HFFc6 (cell line): ENCODE measurements at places on chromosomes 7 and 10.

GRCh38 chr10:78663721-78664120 lies 405.0 kb upstream of the ZMIZ1 start:
- DNase-seq, result no peak

GRCh38 chr10:43001427-43001795 lies 75.5 kb upstream of the RET start:
- DNase-seq, result no peak

- DNase-seq, result no peak
Measured at GRCh38 chr10:107544706-107545520, 380.4 kb upstream of the SORCS1 start.

DNA sequence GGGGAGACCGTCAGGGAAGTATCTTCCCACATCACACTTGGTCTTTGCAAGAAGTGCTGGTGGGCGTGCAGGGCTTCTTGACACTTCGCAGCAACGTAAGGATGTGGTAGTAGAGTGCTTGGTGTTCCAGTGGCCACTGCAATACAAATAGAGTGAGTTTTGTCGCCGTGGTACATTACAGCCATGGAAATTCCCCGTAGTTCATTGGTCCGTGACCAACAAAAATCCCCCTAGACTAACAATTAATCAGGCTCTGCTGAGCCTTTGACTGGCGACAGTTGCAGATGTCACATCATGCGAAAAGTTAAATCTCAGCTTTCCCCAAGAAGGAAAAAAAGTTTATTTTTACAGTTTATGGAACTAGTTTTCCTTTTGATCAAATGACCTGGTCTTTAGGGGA lies 134.7 kb downstream of the MGMT start:
- no peak for DNase-seq

GRCh38 chr7:112010994-112011393 lies 195.2 kb downstream of the DOCK4 start:
- no peak for DNase-seq

- no peak for DNase-seq
Measured at GRCh38 chr10:125132344-125132743, 28.0 kb downstream of the CTBP2 start.

DNA sequence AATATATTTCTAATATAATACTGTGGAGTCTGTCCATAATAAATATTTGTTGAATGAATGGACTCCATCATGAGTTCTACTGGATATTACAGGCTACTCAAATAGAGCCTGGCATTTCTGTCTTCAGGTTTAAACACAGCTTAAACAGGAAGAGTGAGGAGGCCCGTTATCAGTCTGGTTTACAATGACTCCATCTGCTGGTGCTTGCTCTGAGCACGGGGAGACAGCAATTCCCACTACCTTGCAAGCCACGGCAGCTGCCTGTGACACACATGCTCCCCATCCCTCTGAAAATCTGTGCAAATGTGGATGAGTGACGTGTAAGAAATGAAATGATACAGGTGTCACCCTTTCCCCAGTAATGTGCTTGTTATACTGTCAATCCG lies 293.5 kb upstream of the IMMP2L start:
- no peak for DNase-seq

GRCh38 chr7:14389595-14389994 lies 400.1 kb upstream of the ETV1 start:
- DNase-seq, result no peak

GRCh38 chr7:55463686-55464262 lies 98.6 kb downstream of the LANCL2 start:
- DNase-seq, result no peak

- DNase-seq, result no peak
Measured at GRCh38 chr10:48800007-48800675, 115.5 kb downstream of the WDFY4 start.

DNA sequence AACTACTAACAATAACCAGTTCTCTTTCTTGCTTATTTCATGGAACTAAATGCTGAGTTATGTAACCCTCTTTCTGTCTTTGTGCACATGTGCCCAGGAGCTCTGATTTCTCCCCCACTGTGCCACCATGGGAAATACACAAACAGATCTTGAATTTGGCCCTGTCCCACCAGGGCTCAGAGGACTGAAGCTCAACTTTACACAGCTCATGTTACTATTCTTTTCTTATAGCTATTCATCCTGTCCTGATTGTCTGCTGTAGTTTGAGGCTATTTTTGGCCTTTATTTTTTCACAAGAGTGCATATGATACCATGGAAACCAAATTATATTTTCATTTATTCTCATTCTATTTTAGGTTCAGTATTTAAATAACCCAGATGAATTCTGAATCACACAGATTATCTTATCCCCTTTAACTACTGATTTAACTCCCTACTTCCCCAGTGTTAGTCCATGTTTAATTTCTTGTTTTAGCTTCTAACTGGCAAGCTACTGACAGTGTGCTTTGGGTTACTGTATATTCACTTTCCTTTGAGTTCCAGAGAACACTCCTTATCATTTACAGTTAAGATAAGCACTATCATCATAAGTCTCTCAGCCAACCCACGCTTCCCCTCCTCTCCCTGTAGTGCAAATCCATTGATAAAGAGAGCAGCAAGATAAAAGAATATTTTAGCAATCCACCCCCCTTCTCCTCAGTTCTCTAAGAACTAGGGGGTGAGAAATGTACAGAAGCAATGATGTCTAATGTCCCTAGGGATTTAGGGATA lies 71.8 kb upstream of the GSDME start:
- no peak for DNase-seq

- no peak for DNase-seq
Measured at GRCh38 chr10:50550291-50550839, 73.4 kb downstream of the SGMS1 start.

- no peak for DNase-seq
Measured at GRCh38 chr10:120360571-120360970, 96.5 kb upstream of the PLPP4 start.

- no peak for DNase-seq
Measured at GRCh38 chr7:45160417-45160881, 2.9 kb downstream of the RAMP3 start.

DNA sequence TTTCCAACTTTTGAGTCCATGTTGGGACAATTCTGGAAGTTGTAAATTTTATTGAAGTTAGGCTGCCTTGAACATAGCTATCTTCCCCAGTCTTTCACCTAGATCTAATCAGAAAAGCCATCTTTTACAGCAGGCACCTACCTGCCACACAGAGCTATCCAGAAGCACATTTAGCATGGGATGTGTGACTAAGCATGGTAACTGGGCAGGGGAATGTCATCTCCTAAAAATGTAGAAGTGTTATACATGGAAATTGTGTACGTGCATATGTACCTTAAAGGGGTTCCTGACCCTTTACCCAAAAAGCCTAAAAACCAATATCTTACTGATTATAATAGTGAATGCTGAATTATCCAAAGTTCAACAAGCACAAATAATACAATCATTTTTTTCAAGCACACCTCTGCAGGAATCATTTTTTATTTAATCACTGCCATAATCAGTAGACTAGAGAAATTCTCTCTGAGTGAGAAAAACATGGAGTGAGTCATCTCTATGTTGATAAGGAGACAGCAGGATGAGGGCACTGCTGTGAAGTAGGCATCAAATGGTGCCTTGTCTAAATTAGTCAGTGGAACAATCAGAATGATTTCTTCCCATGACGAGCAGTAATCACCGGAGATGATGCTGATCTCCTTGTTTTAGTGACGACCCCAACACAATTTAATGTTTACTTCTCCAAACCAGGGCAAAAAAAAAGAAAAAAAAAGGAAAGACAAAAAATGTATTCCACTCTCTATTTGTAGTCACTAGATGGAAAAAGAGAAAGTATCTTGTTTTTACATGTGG lies 75.9 kb downstream of the SORBS1 start:
- no peak for DNase-seq

- no peak for DNase-seq
Measured at GRCh38 chr10:34116681-34117271, 698.3 kb downstream of the PARD3 start.

DNA sequence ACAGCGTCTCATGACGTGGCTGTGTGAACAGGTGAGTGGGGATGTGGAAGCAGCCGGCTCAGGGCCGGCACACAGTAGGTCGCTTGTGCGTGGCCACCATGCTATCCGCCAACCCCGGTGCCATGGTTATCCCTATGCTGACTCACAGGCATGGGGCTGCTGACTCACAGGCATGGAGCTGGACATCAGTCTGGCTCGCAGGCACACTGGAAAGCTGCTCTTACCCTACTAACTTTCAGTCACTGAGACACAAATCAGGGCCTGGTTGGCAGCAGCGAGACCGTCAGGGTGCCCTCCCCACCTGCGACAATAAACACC lies 341.9 kb downstream of the PTPRN2 start:
- no peak for DNase-seq

DNA sequence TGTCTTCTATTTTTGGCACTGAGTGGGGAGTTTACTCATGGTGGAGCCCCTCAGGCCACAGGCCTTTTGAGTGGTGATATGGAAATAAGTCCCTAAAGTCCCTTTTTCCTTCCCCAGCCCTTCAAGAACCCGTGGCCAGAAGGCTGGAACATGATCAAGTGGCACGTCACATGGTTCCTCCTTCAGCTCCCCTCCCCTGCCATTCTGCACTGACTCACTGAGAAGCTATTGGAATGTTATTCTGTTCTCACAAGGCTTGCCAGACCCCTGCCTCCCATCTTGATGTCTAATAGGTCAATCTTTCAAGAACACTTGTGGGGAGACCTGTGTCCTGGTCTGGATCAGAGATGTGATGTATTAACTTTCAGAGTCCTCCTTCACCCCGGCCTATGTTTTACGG lies 279.8 kb downstream of the SEC23IP start:
- DNase-seq, result no peak

- peak; percentile 99 for DNase-seq
Measured at GRCh38 chr7:108569381-108570145, at the start of the genes DNAJB9 and THAP5. TSS of gene DNAJB9 (plus strand) at chr7:108569874. CDS start at chr7:108571727, 1,853 bp downstream. TSS of gene THAP5 (minus strand) at chr7:108569706. CDS start at chr7:108569569, 137 bp downstream.

GRCh38 chr10:51950371-51950995 lies 251.1 kb upstream of the CSTF2T start:
- DNase-seq, result no peak

DNA sequence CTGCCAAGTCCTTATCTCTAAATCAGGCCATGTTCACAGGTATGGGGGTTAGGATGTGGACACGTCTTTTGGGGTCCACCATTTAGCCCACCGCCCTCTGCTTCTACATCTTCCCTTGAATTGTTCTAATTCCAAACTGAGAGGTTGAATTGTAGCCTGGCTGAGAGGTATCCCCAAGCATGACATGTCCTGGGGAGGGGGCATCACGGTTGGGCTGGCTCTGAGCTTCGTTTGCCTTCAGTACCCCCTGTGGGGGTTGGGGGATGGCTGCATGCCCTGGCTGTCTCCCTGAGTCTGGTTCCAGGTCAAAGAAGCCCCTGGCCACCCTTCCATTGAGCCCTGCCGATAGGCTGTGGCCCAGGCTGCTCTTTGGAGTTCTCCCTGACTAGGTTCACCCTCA lies 204.6 kb downstream of the GLRX3 start:
- no peak for DNase-seq

- no peak for DNase-seq
Measured at GRCh38 chr10:65571011-65571570, 1354.7 kb upstream of the LRRTM3 start.

DNA sequence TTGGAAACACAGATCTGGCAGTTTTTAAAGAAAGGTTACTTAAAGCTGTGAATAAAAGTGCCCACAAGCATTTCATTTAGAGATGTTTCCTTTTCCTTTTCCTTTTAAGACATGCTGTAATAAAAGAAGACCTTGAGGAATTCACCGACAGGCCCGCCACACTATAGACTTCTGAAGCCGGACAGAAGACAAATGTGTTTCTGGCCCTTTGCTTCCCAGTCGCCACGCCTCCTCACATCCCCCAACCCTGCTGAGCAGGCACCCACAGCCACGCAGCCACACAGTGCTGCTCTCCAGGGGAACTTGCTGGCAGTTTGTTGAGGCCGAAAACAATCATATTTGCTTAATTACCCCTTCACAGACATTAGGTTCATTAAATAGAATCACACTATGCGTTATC lies 83.4 kb downstream of the SLC25A13 start:
- DNase-seq, result no peak

DNA sequence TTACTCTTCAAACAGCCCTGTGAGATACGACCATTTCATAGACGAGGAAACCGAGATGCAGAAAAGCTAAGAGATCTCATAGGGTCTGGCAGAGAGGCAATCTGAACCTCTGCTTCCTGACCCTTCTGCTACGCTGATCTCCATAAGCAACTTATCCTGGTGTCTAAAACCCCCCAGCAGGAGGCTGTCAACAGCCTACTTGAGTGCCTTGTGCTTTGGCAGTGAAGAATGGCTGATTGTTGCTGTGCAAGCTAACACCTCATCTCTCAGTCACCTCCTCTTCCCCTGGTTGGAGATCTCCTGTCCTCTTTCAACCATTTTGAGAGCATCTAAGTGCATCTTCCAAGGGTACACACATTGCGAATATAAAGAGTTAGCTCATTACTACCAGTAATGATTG lies 86.2 kb downstream of the AOAH start:
- no peak for DNase-seq

- DNase-seq, result no peak
Measured at GRCh38 chr7:67455508-67455907, 458.9 kb downstream of the TYW1 start.

- DNase-seq, result peak; percentile 96
Measured at GRCh38 chr10:120422457-120422856, 34.6 kb upstream of the PLPP4 start.

- no peak for DNase-seq
Measured at GRCh38 chr7:14201353-14201752, 211.9 kb upstream of the ETV1 start.

DNA sequence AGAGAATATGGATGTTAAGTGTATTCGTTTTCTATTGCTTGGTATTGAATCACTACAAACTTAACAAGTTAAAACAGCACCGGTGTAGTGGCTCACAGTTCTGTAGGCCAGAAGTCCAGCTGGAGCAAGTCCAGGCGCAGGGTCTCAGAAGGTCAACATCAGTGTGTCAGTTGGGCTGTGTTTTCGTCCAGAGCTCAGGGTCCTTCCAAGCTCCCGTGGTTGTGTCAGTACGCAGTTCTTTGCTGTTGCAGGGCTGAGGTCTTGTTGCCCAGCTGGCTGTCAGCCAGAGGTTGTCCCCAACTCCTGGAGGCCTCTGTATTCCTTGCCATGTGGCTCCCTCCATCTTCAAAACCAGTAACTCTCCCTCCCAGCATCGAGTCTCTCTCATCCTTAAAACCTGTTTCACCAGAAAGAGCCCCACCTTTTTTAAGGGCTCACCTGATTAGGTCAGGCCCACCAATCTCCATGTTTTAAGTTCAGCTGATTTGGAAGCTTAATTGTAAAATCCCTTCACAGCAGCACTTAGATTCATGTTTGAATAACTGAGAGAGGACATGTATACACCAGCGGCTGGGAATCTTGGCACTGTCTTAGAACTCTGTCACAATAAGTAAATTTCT lies 26.8 kb downstream of the ACADSB start:
- no peak for DNase-seq

GRCh38 chr7:135800560-135800959 lies 51.9 kb upstream of the FAM180A start:
- DNase-seq, result no peak
